NCI-H1092 treated with DMSO at 0.1 percent for 48 hours (cell line): ENCODE measurements at places on chromosomes 3 and 15.

GRCh38 chr3:31180274-31180673 lies 285.8 kb upstream of the GADL1 start:
- no peak for DNase-seq

DNA sequence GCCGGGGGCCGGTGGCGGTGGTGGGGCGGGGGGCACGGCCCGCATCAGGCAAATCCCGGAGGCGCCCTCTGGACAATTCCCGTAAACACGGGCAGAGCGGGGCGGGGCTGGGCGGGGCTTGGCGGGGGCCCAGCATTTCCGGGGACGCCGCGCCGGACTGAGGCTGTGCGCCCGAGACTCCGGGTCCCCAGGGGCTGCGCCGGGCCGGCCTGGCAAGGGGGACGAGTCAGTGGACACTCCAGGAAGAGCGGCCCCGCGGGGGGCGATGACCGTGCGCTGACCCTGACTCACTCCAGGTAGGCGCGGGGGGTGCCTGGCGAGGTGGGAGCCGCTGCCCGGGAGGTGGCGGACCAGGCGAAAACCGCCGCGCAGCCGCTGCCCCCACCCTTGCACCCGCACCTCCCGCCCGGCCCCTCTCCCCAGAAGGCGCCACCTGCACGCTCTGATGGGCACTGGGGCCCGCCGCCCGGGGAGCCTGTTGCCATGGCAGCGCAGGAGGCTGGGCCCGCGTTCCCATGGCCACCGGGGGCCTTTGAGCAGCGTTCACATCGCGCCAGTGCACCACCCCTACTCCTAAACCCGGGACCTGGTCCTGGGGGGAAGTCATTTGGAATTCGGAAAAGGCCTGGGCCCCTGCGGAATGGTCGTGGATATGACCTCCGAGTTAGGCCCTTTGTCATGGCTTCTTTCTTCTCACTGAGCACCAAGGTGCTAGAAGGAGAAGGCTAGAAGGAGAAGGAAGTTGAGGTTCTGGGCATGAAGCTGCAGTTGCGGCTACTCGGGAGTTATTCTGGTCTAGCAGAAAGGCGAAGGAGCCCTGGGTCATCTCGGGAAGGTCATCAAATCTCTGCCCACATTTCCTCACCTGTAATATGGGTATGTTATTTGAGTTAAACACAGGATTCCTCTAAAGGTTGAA lies 16.1 kb upstream of the SEMA4B start:
- DNase-seq, result peak; percentile 86

- DNase-seq, result no peak
Measured at GRCh38 chr3:119427669-119428068, 35.7 kb downstream of the TMEM39A start.

DNA sequence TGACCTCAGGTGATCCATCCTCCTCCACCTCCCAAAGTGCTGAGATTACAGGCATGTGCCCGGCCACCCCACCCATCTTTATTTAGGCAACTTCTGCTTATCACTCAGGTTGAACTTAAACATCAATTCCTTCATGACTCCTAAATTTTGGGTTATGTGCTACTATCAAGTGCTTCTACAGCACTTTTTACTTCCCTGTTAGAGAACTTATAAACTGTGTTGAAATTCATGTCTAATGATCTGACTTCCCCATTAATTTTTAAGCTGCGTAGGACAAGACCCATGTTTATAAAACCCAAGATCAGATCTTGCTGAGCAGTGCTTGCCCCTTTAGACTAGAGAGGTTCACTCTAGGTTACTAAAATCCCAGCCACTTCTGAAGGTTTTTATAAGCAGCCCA lies 266.2 kb upstream of the TPRG1 start:
- DNase-seq, result no peak

GRCh38 chr3:150876611-150877265 lies 28.5 kb downstream of the MINDY4B start:
- no peak for DNase-seq
